ENCODE measurements at places on chromosomes 13 and 19.

- DNase-seq = no peak
Observed at GRCh38 chr19:35341565-35342225, 6.0 kb upstream of the FFAR1 start.

GRCh38 chr19:12628040-12629022, 17.6 kb downstream of the ZNF791 start:
- DNase-seq = no peak

DNA sequence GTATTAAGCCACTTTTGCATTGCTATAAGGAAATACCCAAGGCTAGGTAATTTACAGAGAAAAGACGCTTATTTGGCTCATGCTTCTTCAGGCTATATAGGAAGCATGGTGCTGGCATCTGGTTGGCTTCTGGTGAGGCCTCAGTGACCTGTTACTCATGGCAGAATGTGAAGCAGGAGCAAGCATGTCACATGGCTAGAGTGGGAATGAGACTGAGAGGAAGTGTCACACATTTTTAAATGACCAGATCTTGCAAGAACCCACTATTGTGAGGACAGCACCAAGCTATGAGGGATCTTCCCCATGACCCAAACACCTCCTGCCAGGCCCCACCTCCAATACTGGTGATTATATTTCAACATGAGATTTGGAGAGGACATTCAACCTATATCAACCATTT, 25.7 kb upstream of the IGFL4 start:
- no peak for DNase-seq

DNA sequence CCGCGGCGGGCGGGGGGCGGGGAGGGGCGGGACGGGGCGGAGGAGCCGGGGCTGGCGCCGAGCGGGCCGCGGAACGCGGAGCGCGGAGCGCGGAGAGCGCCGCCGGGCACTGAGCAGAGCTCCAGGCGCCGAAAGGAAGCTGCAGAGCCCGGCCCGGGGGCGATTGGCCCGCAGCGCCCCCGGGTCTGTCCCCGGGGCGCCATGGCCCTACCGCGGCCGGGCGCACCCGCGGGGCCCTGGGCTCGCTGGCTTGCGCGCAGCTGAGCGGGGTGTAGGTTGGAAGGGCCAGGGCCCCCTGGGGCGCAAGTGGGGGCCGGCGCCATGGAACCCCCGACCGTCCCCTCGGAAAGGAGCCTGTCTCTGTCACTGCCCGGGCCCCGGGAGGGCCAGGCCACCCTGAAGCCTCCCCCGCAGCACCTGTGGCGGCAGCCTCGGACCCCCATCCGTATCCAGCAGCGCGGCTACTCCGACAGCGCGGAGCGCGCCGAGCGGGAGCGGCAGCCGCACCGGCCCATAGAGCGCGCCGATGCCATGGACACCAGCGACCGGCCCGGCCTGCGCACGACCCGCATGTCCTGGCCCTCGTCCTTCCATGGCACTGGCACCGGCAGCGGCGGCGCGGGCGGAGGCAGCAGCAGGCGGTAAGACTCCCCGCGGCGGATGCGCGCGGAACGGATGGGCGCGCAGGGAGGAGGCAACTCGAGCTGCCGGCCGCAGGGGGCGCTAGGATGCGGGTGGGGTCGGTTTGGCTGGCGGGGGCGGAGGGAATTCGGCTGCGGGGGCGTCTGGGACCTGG, at the start of gene PDE4A:
Gene PDE4A, plus strand, starts transcription at position 95 of the 796 bp plus-strand sequence. Its CDS starts 227 bp downstream, at position 322.
- DNase-seq = no peak

DNA sequence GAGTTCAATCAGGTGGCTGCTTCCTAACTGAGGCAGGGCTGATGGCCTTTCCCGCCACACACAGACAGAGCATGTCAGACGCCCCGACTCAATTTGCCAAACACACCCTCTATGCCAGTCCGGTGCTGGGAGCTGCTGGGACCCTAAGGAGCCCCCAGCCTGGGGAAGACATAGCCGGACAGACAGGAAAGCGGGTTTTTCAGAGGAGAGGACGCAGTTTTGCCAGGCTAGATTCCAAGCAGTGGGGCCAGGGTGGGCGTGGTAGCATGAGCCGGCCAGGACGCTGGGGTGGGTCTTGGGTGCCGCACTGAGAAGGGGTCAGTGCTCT, 19.8 kb downstream of the MAST3 start:
- DNase-seq = no peak

DNA sequence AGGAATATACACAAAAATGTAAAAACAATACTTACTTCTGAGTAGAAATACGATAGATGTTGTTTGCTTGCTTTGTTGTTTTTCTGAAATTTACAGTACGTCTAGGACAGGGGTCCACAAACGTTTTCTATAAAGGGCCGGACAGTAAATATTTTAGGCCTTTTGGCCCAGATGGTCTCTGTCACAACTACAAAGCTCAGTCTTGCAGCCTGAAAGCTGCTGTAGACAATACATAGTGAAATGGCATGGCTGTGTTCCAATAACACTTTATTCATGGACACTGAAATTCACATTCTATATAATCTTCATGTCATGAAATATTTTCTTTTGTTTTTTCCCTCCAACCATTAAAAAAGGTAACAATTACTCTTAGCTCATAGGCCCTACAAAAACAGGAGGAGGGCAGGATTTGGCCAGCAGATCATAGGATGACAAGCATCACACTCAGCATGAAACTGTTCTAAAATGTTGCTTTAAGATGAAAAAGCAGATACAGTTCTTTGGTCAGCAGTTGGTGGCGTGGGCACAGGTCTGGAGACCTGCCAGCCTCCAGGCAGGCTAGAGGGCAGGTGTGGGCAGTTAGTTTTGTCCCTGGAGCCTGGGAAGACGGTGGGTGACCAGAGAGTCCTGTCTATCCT, at the start of gene EDDM13:
Gene EDDM13, plus strand, starts transcription at position 588 of the 638 bp plus-strand sequence. CDS start 87 bp downstream, outside the sequence.
- no peak for DNase-seq

- DNase-seq = no peak
Observed at GRCh38 chr13:61672756-61673155, 257.1 kb upstream of the PCDH20 start.

GRCh38 chr13:20401531-20401930, 124.1 kb downstream of the CRYL1 start:
- no peak for DNase-seq

- DNase-seq = no peak
Observed at GRCh38 chr19:35098413-35099049, 17.1 kb upstream of the FXYD3 start.

DNA sequence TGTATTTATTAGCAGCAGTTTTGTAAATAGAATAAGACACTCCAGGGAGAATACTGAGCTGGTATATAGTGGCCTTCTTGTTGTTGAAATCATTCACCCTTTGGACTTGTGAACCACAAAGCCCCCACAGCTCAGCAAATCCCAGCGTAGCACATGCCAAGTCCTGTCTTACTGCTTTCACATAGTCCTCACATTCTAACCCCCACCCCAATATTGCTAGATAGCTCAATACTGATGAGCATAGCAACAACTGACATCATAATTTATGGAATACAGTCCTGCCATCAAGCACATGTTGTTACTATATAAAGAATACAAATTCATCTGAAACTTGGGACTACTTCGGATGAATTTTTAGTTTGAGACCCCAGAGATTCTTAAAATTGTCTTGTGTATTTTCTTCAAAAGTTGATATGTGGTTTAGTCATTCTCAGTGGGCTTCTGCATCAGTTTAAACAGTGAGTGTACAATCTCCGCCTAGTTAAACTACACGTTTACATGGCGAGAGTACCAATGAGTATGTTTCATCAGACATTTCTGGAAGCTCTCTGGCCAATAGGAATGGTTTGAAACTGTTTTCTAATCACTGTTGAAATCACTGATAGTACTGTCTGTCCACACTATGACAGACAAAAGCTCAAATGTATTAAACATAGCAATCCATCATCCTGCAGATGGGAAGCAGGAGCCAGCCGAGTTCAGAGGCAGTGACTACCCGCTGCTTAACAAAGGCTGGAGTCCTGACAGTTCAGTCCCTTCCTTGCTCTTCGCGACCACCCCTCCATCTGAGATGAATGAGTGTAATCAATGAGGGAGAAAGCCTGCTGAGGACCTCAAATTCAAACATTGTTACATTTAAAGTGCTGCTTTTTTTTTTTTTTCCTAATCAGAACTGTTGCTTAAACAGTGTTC, 15.2 kb downstream of the DACH1 start:
- DNase-seq = no peak

DNA sequence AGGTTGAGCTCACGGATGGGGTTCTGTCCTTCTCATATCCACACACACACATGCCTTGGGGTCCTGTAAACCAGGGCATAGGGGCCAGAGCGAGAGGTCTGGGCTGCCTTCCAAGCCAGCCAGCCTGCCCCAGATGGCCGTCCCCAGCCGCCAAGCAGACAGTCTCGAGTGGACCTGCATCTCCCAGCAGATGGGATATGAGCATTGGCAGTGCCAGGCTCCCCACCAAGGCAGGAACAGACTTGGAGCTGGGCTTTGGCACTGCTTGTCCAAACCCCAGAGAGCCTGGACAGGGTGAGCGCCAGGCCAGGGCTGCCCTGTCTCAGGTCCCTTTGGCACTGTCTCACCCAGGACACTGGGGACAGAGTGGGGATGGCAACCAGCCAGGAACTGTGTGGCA, 130.4 kb downstream of the DPF1 start:
- DNase-seq = no peak

- no peak for DNase-seq
Observed at GRCh38 chr19:35321291-35321690, 7.7 kb upstream of the CD22 start.

- no peak for DNase-seq
Observed at GRCh38 chr13:33108620-33109019, 92.4 kb downstream of the KL start.

DNA sequence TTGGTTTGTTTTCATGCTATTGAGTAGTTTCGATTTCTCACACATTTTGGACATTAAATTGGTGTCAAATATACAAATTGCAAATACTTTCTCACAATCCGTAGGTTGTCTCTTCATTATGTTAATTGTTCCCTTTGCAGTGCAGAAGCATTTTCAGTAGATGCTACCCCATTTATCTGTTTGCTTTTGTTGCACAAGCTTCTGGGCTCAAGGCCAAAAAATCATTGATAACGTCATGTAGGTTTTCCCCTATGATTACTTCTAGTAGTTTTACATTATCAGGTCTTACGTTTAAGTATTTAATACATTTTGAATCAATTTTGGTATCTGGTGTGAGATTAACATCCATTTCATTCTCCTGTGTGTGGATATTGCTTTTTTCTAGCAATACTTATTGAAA, 14.0 kb upstream of the ZNF347 start:
- DNase-seq = no peak

DNA sequence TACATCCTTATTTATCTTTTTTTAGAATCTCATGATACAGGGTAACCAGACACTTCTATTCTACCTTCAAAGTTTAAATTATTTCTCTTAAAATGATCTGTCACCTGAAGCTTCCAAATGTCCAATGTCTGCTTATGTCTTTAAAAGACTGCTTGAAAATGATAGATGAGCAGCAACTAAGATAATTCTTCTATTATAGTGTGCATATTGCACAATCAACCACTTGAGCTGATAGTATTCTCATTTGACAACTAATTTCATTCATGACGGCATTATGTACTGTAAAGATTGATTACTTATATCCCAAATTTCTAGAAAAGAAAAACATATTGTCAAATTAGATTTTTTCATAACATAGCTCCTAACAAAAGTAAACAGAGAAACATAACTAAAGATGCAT, 1478.2 kb upstream of the MIR17HG start:
- no peak for DNase-seq

DNA sequence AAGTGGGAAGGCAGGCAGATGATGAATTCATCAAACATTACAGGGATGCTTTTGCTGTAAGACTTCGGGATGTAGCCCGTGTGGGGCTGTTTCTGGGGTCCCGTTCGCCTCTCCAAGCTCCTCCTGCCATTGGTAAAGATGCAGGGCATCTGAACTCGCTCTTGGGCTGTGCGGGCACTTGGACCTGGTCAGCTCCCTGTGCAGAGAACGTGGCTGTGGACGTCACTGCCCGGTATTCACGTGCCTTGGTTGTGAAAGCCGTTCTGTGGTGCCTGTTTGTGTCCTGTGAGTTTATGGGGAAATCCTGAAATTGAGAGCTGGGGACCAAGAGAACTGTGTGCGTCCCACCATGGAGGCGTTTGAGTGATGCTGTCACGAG, 5.4 kb downstream of the TFDP1 start:
- DNase-seq = no peak

DNA sequence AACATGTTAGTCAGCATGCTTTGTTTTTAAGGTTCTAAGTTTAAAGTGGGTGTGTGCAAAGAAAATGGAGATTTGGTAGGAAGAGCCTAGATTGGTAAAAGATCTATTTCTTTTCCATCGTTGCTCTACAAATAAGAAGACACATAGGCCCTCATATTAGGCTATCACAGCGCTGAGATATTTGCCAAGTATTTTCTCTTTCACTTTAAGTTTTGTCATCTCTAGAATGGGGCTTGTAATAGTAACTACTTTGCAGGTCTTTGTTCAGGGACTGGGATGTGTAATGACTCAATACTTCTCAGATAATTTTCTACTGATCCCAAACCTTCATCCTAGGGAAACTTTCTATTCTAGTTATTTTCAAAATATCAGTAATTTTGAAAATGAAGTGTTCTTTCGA, 917.7 kb upstream of the SLC10A2 start:
- no peak for DNase-seq

DNA sequence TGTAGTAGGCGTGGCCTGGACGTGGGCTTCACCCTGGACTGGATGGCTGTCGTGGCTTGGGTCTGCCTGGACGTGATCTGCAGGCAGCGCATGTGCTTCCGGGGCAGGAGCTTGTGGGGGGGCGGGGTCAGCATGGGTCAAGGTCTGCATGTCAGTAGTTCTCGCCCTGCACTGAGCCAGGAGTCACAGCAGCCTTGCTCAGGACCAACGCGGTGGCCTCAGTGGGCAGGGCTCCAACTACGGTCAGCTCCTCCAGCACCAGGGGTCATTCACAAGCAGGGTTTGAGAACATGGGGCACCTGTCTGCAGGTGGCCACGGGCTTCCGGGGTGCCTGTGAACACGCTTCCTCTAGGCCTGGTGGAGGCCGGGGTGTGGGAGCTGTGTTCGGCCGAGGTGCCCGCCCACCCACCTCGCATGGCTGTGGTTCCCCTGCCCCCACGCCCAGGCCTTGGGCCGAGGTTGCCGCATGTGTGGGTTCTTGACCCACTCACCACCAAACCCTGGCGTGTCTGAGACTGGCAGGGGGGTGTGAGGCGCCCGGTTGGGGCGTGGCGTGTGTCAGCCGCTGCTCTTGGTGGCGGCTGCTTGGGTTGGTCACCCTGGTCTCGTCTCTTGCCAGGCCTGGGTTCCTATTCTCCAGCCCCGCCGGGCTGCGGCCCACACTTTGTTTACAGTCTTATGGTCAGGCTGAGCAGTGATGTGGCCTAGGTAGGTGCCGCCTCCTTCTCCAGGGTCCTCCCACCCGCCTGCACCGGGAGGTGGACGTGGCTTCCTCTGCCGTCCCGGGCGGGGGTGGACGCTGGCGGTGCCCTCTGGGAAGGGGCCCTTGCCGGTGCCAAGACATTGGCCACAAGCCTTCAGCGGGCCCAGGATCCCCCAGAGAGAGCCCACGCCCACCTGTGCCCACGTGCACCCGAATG, 4.8 kb upstream of the RPS15 start:
- no peak for DNase-seq

GRCh38 chr13:47708386-47708785, 292.7 kb downstream of the SUCLA2 start:
- no peak for DNase-seq

DNA sequence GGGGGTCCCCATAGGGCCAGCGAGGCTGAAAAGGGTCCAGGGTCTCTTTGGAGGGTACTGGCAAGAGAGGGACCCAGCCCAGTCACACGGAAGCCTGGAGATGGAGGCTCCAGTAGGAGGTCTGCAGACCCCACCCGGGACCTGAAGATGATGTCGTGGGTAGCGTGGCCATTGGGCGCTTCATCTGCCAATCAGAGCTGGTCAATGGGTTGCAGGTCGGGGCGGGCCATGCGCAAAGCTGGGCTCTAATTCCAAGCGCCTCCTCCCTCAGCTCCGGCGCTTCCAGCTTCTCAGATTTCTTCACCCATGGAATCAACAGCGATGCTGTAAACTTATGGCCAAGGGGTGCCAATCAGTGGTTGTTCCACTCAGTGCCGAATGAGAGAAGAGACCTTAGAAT, 10.9 kb downstream of the SIGLEC12 start:
- DNase-seq = no peak
